ENCODE measurements at places on chromosomes 6 and 20.

DNA sequence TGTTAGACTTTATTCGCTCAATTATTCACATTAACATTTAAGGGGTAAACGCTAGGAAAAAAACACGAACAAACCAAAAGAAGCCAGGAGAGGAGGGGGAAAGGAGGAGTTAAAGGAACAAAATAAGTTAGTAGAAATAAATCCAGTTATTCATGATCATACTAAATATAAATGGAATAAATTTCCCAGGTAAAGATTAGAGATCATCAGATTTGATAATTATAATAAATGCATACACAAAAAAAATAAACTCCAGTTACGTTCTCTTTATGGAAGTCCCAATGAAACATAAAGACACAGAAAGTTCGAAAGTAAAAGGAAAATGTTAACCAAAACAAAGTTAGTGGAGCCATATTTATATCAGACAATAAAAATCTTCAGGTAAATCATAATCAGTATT lies 568.7 kb upstream of the NOX3 start:
- DNase-seq: no peak

DNA sequence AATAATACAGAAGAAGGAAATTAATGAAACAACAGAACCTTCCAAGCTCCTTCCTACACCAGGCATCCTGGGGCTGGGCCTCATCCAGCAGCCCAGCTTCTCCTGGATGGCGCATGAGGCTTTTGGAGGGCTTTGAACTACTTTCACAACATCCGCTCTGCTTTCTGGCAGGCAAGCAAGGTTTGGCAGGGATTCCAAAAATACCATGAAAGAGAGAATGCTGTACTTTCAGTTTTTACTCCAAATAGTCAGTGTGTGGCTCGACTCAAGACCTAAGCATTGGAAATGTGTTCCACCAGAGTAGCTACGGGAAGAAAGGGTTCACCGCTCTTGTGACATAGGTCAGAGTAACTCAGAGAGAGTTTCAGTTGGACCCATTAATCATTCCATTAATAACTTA lies 125.4 kb downstream of the OPRM1 start:
- DNase-seq: no peak

GRCh38 chr20:32391003-32391402 lies 32.9 kb downstream of the ASXL1 start:
- DNase-seq: no peak

DNA sequence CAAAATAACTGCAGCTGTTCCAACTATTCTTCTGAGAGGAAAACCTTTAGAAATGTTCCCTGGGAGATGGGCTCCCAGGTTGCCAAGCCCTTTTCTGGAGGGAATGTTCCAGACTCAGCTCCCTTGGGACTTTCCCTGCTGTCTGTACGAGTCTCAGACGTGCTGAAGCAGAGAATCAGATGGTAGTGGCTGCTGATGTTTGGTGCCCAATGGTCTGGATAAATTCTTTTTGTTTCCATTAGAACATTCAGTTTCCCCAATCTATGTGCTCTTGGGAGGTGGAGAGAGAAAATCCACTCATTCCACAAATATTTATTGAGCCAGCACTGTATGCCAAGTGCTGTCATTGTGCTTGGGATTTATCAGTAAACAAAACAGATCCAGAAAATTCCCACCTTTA lies 40.0 kb downstream of the SNHG17 start:
- DNase-seq: no peak

GRCh38 chr6:106103728-106104109 lies 17.6 kb downstream of the PRDM1 start:
- DNase-seq: peak; percentile 33

DNA sequence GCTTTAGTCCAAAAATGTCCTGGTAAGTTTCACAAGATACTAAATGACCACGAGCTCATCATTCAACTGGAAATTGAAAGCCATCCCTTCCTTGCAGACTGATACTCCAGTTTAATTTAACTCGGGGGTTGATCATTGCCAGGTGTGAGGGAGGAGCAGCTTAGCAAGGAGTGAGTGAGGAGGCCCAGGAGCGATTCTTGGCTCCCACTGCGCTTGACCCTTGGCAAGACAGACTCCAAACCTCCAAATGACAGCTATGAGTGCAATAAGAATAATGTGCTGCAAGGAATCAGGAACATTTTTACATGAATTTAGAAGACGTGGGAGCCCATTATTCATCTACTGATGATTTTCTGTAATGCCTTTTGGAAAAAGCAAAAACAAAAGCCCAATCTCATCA lies 64.9 kb downstream of the LAMA4 start:
- no peak for DNase-seq

- DNase-seq: no peak
Observed at GRCh38 chr6:53426667-53427270, 78.0 kb upstream of the ELOVL5 start.

DNA sequence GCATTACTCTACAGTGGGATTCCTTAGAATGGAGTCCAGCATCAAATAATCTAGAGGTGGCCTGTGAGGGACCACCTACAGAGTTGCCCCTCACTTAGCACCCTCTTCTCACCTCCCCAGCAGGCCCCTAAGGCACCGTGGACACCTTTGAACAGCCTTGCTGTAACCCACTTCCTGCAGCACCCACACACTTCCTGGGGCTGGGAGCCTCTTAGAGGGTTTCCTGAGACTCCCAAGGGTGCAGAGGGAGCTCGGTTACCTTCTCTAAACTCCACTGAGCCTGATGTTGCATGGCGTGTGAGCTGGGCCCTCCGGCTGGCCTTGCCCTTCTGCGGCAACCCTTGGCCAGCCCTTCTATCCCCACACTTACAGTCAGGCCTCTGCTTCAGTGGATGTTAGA lies 7.3 kb upstream of the SIRPG start:
- DNase-seq: peak; percentile 64

- DNase-seq: no peak
Observed at GRCh38 chr6:125872259-125872921, 81.6 kb downstream of the NCOA7 start.

DNA sequence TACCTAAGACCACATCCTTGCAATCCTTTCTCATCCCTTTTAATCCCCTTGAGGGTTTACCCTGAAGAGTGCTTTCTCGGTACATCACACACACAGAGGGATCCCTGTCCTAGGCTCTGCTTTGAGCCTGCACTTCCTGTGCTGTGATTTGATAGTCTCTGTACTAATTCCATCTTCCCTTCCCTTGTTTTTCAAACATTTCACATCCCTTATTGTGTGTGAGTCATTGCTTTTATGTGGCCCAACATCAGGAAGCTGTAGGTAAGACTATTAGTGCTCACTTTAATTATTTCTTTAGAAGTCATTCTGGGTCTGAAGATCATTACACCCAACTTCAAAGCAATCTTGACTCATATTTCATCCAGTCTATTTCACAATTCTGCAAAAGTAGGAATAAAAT lies 57.2 kb upstream of the ANKEF1 start:
- DNase-seq: no peak

- DNase-seq: no peak
Observed at GRCh38 chr20:9877932-9878495, 39.1 kb upstream of the PAK5 start.

DNA sequence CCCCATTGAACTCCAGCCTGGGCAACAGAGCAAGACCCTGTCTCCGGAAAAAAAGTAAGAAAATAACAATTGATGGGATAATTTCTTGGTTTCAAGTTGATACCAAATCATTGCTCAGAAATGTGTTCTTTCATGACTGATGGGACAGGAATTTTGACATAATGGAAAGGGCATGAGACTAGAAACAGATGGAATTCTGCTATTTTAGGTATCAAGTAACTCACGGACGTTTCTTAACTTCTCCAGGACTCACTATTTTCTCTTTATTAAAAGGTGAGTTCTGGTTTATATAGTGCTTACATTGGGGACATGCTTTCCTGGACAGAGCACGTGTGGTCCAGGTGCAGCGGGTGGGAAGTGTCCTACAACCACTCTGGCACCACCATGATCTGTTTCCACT lies 6.0 kb upstream of the DSP start:
- DNase-seq: no peak

DNA sequence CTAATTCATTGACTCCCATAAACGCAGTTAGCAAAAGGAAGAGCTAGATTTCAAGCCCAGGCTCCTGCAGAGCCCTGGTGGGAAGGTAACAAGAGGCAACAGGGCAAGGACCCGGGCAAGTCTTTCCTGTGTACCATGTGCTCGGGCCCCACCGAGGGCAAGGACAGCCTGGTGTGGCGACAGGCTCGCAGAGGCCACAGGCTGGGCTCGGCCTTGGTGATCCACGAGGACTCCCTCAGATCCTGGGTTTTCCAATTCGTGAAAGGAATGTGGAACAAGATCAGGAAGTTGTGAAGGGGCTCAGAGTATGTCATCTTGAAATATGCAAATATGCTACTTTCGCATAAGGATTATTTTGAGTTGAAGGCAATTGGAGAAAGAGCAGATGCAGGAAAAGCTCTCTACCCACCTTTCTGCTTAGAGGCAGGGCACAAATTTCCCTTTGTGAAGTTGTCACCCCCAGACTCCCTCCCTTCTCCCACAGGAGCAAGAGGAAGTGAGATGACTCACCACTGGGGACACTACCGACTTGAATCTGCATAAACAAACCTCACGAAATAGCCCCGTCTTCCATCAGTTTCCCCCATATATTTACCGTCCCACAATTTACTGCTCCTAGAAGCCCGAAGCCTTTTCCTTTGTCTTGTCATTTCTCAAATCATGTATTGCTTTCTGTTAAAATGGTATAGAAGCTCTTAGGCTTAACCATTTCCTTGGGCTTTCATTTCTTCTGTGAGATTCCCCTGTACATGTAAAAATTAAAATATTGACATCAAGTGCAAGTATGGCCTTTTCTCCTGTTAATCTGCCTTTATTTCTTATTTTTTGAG lies 79.0 kb downstream of the PSMG4 start:
- DNase-seq: no peak

GRCh38 chr6:155497273-155497672 lies 41.6 kb upstream of the NOX3 start:
- DNase-seq: no peak

DNA sequence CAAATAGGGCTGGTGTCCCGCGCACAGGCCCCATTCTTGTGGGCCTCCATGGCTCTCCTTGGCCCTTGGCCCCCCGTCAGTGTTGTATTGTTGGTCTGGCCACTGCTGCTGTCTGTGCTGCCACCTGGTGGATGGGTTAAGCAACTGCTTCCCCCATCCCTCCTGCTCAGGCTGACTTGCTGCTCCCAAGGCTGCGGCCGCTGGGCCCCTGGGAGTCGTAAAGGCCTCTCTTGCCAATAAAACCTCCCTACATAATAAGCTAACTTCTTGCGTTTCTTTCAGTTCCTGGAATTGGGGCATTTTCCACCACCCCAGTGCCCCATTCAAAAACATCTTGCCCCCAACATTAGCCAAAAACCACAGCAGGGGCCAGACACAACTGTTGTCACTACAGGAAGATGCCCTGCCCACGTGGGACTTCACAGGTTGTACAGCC lies 27.1 kb downstream of the CD83 start:
- peak; percentile 68 for DNase-seq

- no peak for DNase-seq
Observed at GRCh38 chr6:3504354-3504753, 47.5 kb upstream of the SLC22A23 start.

DNA sequence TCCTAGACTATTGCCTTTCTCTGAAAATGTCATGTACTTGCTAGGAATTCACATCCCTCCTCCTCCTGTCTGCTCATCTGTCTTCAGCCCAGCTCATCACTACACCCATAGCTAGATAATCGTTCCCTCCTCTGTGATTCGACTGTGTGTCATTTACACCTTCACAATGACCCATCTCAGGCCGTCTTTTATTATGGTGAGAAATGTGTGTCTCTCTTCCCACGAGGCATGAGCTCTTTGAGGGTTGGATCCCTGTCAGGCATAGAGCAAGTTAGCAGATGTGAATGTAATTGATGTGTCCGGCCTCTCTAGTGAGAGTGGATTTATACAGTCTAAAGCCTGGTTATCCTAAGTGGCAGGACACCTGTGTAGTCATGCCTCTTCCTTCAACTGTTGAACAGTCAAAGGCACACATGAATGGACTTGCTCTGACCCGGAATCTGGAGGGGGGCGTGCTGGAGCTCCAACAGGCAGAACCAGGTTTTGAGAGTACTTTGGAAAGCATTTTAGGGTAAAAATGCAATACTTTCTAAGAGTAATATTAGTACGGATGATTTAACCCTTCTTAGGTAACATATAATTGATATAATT lies 182.1 kb downstream of the UTRN start:
- DNase-seq: no peak

DNA sequence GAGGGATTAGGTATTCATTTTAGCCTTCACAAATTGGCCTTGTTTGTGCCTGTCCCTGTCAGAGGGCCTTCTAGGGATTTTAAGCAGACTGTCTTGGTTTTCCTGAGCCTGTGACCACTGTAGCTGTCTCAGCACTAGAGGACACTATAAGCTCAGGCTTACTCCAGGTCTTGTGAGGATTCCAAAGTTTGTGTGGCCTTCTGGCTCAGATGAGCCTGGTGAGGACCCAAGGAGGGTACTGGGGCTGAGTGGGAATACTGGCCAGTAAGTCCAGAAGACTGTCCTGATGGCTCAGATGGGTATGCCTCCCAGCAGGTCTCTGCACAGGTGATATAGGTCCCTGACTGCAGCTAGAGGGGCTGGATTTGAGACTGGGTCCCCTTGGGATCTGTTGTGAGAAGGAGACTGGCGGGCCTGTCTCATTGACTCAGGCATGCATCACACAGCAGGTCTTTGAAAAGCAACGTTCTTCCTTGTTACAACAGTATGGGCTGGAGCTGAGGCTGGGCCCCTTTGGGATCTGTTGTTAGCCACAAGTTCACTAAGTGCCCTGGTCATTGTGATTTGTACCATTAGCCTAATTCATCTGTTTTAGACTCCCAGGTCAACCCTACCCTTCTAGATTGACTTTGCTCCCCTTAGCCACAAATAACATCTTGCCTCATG lies 26.3 kb upstream of the TFB1M start:
- no peak for DNase-seq

- no peak for DNase-seq
Observed at GRCh38 chr6:170291271-170292110, 613 bp upstream of the DLL1 start.

DNA sequence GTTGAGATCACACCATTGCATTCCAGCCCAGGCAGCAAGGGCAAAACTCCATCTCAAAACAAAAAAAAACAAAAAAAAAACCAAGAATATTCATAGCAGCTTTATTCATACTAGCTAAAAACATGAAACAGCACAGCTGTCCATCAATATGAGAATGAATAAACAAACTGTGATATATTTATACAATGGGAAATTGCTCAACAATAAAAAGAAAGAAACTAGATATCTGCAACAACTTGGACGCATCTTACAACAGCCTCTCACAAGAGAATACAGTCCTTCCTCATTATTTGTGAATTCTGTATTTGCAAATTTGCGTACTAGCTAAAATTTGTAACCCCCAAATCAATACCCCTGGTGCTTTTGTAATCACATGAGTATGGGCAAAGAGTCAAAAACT lies 28.2 kb upstream of the SPAG4 start:
- DNase-seq: no peak

DNA sequence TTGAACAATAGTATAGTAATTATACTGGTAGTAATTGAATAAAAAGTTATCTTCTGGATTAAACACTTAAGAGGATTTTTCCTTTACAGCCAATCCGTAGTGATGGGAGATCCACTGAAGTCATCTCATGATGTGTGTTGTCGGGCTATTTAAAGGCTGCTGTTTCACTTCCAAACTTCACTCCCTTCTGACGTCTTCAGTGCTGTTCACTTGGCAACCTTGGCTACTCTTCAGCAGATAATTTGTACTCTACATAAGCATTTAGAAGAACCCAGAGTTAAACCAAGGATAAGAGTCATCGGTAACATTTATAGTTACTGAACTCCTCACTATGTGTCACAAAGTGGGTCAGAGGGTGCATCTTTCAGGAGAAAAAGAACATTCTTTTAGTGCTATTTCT lies 179.1 kb upstream of the EYA4 start:
- DNase-seq: no peak

Measured in activated gamma-delta T cell treated with Interleukin-2 at 50 U/mL for 16 hours (primary cell).